ENCODE measurements at places on chromosomes 4 and X.

DNA sequence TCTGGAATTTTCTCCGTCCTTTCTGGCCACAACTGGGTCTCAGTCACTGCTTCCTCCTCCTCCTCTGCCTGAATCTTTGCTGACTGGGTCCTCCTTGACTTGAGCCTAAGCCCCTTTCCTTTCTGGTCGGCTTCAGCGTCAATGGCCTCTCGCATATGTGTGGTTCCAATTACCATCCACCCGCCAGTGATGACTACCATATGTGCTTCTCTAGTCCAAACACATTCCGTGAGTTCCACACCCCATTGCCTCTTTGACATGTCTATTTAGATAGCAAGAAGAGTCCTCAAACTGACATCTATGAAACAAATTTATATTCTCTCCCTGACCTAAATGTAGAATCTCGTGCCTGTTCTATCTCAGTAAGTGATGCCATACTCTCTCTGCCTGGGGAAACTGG is 19.8 kb downstream of the MXRA5 start:
- H3K4me1 ChIP-seq: peaks cover 6% of the 10 kb centered on the region
- H3K27me3 ChIP-seq: peaks cover 29% of the 10 kb centered on the region
- H3K27ac ChIP-seq: no peak overlapping the region
- no peak for DNase-seq
- H3K4me3 ChIP-seq: no peak overlapping the region

DNA sequence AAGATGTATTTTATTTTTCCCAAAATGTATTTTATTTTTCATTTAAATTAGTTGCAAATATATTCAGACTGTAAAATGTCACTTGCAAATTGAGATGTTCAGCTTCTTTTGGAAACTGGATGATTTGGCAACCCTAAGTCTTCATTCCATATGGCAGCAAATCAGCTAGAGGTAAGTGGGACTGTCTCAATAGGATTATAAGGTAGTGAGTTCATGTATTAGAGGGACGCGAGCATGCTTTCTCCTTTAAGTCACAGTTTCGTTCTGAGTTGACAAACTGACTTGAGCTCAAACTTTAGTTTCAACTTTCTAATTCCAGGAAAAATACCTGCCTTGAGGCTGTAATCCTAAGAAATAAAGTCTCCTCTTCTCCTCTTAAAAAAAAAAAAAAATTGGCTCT is 44.2 kb upstream of the TMEM131L start:
- no peaks in the 10 kb centered on the region for H3K27me3 ChIP-seq
- H3K36me3 ChIP-seq: peaks cover 6% of the 10 kb centered on the region
- no peak for DNase-seq
- no peak overlapping the region for H3K27ac ChIP-seq
- H3K4me3 ChIP-seq: no peak overlapping the region
- peaks cover 13% of the 10 kb centered on the region for H3K4me1 ChIP-seq

DNA sequence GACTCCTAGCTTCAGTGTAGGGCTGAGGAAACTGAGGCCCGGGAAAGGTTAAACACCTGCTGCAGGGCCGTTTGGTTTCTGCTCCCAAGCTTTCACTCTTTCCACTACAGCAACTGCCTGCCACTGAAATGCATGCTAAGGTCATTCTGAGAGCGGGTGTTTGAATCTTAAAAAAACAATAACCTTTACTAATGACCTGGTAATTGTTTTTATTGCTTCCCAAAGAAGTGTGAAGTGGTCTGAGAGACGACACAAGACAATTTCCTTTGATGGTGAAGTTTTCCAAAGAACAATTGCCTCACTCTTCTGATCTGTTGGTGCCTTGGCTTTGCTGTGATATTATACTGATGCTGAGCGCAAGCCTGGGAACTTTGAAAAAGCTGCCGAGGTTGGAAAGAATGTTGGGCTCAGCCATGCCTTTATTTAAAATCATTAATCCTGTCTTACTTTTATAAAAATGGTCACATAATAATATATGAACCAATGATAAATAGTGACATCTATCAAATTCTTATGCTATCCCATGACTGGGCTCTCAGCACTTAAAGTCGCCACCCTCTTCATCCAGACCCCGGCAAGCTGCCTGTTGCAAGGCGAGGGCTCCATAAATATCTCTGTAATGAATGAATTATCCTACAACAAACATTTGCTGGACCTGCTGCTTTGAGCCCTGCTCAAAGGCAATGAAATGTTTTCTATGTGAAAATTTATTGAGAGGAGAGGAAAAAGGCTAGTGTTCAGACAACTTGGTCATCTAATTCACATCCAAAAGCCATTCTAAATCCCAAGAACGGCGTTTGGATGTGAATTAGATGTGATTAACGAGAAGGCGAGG is 67.8 kb upstream of the SOD3 start:
- no peak overlapping the region for H3K27ac ChIP-seq
- peaks cover 51% of the 10 kb centered on the region for H3K27me3 ChIP-seq
- no peak for DNase-seq
- H3K36me3 ChIP-seq: no peaks in the 10 kb centered on the region
- H3K4me3 ChIP-seq: no peak overlapping the region

- no peak overlapping the region for H3K4me3 ChIP-seq
- no peaks in the 10 kb centered on the region for H3K27me3 ChIP-seq
- H3K27ac ChIP-seq: no peak overlapping the region
- no peak for DNase-seq
- H3K4me1 ChIP-seq: peaks cover 64% of the 10 kb centered on the region
- H3K36me3 ChIP-seq: peaks cover 14% of the 10 kb centered on the region
These were observed 23.0 kb downstream of the FHDC1 start for GRCh38 chr4:152959080-152959479.

DNA sequence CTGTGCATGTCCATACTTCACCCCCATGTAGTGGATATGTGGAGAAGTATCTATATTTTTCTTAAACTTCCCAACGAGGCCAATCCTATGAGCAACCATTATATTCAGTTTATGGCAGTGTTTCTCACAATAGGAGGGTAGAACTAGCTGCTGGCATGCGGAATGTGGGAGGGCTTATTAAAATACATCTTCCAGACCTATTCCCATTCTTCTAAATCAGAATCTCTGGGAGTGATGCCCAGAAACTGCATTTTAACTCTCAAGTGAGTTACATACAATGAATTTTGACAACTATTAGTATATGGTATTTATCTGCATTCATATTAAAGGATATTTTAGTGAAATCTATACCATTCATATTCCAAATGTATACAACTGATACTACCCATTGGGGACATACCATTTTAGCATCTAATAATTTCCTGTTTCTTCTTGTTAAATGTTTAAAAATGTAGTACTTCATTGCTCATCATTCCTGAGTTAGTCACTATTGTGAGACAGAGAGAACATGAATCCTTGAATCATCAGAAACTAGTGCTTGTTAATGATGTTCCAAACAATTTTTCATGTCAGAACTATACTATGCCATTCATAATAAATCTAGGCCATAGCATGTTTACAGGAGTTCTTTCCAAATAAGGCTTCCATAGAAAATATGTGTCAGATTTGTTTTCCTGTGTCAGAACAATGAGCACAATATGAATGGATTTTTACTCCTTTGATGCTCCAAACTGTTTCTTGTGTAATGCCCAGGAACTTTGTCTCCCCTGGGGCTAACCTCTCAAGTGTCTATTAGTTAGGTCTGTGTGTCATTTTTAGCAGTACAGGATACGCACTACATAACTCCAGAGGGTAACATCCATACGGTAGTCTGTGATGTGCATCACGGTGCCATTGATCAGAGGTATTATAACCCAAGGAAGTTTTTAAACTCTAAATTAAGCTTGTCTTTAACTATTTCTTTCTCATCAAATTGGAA is 198.8 kb upstream of the BMP3 start:
- no peak overlapping the region for H3K4me3 ChIP-seq
- H3K36me3 ChIP-seq: no peaks in the 10 kb centered on the region
- H3K4me1 ChIP-seq: no peaks in the 10 kb centered on the region
- no peaks in the 10 kb centered on the region for H3K27me3 ChIP-seq

GRCh38 chrX:1807301-1807731 is 192.5 kb downstream of the ASMT start:
- peaks cover 5% of the 10 kb centered on the region for H3K36me3 ChIP-seq
- H3K27ac ChIP-seq: peak overlapping the region; percentile 95
- H3K27me3 ChIP-seq: no peaks in the 10 kb centered on the region
- DNase-seq: peak; percentile 62

- no peak for DNase-seq
- peak overlapping the region; percentile 18 for H3K27ac ChIP-seq
- H3K4me1 ChIP-seq: peaks cover 25% of the 10 kb centered on the region
- H3K27me3 ChIP-seq: peaks cover 5% of the 10 kb centered on the region
These were observed 40.1 kb upstream of the SETD7 start for GRCh38 chr4:139596034-139596683.

GRCh38 chrX:38515291-38515690 is 46.1 kb upstream of the TSPAN7 start:
- no peak overlapping the region for H3K27ac ChIP-seq
- H3K4me3 ChIP-seq: no peak overlapping the region
- peaks cover 18% of the 10 kb centered on the region for H3K27me3 ChIP-seq
- no peak for DNase-seq
- no peaks in the 10 kb centered on the region for H3K36me3 ChIP-seq
- peaks cover 13% of the 10 kb centered on the region for H3K4me1 ChIP-seq

DNA sequence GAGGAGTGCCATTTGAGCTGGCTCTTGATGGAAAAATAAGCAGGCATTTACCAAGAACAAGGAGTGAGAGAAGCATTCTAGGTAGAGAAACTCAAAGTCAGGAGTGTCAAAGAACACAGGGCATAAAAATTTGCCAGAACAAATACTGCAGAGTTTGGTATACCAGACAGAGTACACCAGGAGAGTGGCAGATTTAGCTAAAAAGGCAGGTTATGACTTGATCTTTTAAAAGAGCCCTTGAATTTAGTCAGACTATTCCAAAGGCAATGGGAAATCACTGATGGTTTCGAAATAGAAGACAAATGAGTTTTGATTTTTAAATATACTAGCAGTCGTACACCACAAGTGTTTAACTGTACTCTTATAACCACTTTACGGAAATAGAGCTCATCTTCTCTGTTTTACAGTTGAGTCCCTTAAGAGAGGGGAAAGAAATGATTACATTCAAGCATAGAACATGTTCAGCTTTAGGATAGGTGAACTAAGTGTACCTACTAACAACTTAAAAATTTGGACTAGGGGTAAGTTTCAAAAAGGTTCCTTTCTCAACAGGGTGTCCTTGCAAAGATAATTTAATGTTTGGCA is 10.2 kb downstream of the UBE2D3 start:
- no peaks in the 10 kb centered on the region for H3K27me3 ChIP-seq
- peaks cover 55% of the 10 kb centered on the region for H3K4me1 ChIP-seq
- no peak overlapping the region for H3K4me3 ChIP-seq
- no peak for DNase-seq

- no peak overlapping the region for H3K27ac ChIP-seq
- peaks cover 33% of the 10 kb centered on the region for H3K4me1 ChIP-seq
- no peaks in the 10 kb centered on the region for H3K36me3 ChIP-seq
- no peak for DNase-seq
These were observed 76.1 kb downstream of the CHST7 start for GRCh38 chrX:46649421-46650260.

Measured in nephron progenitor cell (in vitro differentiated cells).